ENCODE measurements at places on chromosomes 16 and 17.

DNA sequence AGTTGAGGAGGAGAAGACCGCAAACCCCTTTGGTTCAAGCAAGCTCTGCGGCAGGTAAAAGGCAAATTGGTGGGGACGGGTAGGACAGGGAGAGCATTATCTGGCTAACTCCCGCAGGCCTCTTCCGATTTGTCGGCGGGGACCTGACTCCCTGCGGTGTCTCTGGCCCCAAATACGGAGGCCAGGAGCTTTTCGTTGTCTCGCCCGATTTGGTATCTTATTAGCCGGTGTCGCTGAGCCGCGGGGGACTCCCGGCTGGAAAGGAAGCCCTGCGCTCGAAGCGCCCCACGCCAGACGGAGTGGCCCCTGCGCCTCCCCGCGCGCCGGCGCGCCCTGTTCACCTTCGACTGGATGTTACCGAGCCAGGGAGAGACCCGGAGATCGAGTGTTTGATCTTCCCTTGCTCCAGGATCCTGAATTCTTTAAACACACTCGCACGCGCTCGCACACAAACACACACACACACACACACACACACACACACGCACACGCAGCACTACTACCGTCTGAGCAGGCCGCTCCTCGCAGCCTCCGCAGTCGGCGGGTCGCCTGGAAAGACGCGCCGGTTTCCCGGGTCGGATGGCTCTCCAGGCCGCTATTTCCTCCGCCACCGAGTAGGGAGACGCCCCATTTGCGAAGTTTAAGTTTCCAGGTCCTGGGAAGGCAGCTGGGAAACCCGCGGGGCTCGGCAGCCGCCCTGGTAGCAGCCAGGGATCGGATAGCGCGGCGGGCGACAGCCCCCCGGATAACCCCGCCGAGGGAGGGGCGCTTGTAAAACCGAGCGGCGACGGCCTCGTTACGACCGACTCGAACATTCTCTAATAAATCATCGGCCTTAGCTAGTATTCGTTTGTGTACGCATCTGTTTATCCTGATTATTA lies 3.3 kb downstream of the PRAC1 start:
- no peak for DNase-seq

GRCh38 chr17:6706996-6707395 lies 6.2 kb downstream of the SLC13A5 start:
- peak; percentile 13 for DNase-seq

DNA sequence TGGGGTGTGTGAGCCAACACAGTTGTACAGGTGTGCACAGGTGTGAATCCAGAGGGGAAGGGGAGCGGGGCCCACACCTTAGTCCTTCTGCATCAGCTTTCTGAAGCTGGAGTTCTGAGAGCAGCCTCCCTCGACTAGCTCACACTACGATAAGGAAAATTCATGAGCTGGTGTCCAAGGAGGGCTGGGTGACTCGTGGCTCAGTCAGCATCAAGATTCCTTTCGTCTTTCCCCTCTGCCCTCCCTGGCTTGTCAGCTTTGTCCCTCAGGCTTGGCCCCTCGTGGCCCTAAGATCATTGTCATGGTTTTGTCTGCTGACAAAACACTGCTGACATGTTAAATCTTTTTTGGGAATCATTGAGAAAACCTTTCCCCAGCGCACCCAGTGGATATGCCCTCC lies 47.5 kb downstream of the OR1D5 start:
- no peak for DNase-seq

DNA sequence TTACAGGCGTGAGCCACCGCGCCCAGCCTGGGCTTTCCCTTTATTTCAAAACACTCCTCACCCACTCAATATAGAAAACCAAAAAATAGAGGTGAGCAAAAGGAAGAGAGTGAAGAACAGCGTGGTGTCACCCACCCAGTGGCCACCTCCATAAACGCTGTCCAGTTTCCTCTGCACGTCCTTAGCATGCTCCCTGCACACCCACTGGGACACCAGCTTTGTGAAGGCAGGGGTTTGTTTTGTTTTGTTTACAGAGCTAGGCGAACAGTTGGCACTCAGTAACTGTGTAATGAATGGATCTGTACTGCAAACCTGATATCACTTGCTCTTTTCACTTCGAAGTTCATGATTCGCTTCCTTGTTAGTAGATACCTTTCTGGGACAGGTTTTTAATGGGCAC lies 73.0 kb downstream of the PRKCB start:
- no peak for DNase-seq

DNA sequence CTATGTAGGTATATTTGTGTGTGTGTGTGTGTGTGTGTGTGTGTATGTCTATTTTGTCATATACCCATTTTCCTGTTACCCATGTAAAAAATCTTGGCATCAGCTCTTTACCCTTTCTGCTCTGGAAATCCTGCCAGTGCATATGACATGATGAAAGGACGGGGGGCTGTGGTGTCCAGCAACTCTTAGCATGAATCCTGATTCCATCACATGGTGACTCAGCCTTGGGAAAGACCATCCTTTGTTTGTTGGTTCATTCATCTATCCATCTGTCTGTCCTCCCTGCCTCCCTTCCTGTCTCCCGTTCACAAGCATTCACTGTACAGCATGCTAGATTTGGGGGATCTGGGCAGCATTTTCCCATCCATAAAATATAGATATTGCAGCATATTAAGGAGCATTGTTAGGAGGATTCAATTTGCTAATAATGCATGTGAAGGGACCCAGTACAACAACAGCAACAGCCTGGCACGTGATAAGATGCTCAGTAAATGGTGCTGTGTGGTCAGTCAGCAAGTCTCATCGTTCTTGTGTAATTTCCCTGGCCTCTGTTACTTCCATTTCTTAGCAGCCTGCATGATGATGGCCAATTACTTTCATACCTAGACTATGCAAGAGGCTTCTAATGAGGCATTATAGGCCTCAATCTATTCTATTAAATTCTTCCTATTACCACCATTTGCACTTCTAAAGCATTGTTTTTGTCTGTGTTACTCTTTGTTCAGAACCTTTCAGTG lies 191.0 kb downstream of the PRKCA start:
- no peak for DNase-seq

DNA sequence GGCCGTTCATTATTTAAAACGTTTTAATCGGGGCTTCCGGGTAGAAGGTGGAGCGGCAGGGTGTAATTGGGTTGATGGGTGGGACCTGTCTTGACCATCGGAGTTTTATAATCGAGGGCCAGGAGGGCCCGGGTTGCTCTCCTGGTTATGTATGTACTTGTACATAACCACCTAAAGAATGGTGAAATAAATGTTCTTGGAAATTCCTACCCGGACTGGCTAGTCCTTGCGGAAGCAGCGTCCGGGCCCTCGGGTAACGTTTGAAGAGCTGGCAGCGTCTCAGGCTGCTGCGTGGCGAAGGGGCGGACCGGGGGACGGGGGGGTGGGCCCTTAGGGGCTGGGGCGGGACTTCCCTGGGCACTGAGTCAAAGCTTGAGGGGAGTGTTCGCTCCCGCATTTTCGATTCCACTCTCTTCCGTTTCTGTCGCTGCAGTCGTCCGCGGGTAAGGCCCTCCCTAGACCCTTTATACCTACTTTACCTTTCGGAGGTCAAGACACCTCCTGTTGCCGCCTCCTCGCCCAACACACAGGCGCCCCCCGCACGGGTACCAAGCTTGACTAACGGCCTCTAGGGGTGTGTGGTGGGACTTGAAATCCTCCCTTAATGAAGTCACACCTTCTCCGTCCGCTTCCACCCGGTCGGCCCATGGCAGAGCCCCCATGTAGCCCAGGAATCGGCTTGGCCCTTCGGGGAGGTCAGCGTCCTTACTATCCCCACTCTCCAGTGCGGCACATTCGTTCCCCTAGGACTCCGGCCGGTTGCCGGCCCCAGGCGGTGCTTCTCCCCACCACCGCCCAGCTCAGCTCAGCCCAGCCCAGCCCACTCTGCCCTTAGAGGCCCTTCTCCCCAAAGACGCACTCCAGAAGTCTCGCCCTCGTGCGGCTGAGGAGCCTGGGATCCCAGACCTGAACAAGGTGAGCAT lies at the start of gene TMEM106A:
Gene TMEM106A (plus strand): TSS at position 396 of the 923 bp plus-strand sequence. CDS start 1,167 bp downstream, outside the sequence.
- peak; percentile 39 for DNase-seq

DNA sequence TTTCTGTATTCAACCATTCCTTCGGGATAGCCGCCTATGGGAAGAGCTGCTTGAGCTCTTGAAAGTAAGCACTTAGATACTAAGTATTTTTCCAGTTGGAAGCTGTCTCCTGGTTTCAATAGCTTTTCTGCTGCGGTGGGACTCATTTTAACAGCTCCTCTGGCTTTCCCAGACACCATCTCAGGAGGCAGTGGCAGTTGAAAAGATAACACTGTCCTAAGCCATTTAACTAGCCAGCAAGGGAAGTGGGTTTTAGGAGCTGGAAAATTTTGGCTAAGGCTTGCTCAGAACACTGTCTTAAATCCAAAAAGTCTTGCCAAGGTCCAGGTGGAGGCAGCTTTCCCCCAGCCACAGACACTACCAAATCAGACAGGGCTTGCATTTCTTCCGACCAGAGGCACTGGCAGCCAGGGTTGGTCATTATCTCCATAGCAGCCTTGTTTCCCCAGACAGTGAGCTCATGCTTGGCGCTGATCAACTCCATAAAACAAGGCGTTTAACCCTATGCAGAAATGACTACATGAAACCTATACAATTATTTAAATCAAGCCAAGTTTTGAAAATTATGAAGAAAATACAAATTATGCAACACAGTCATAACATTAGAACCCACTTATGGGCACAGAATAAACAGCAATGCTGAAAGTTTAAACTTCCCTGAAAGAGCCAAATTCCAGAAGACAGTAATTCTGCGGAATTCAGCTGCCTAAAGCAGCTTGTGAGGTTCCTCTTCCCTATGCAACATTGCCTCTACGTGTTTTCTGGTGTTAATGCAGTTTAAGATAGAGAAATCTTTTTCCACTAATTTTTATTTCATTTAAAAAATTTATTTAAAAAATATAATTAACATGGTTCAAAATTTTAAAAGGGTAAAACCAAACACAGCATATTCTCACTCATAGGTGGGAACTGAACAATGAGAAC lies 25.0 kb downstream of the GABARAPL2 start:
- no peak for DNase-seq

DNA sequence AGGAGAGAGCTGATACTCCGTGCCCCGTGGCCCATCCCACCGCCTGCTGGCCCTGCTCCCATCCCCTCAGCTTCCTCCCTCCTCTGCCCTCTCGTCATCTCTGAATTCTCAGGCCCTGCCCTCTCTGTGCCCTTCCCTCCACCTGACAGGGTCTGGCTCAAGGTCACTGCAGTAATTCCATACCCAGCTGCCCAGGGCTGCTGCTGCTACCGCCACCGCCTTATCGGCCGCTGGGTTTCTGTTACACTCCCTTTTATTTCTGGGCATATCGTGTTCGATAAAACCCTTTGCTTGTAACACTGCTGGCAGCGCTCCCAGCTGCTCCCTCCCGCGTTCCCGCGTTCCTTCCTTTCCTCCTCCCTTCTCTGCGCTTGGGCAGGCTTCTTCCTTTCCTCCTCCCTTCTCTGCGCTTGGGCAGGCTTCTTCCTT lies 1.2 kb downstream of the EPN3 start:
- no peak for DNase-seq

- no peak for DNase-seq
Observed at GRCh38 chr17:35079547-35080423, 16.3 kb upstream of the RFFL start.

DNA sequence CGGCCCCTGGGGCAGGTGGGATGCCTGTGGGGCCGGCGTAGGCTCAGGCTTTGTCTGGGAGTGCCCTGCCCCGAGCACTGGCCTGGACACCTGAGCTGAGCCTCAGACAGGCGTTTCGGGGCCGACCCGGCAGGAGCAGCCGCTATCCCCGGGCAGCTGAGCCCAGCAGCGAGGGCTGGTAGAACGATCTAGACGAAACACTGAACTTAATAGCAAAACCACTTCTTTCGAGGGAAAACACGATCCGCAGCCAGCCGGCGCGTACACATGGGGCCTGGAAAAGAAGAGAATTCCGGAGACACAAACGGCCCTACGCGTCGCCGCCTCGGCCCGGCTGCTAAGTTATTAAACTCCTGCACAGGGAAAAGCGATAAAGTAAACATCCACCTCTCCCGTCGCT lies 22.0 kb upstream of the SSTR5 start:
- DNase-seq, result no peak

DNA sequence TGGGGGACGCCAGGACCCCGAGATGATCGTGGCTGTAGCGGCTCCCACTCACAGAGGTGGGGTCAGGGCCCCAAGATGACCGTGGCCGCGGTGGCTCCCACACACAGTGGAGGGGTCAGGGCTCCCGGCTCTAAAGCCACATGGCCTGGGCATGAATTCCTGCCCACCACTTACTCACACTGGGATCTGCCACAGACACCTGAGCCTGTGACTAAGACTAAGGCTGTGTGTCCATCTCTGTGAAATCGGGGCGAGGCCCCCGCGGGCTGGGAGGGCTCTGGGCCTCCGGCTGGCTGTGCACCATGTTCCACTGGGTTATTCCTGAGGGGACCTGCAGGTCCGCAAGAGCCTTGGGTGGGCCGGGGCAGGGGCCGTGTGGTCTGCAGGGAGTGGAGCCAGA lies 18.5 kb downstream of the ZFPM1 start:
- DNase-seq, result no peak

GRCh38 chr16:17367036-17367435 lies 103.7 kb downstream of the XYLT1 start:
- no peak for DNase-seq

- no peak for DNase-seq
Observed at GRCh38 chr16:56506941-56507340, 12.9 kb downstream of the BBS2 start.

GRCh38 chr17:16129441-16130205 lies 85.7 kb downstream of the NCOR1 start:
- no peak for DNase-seq
